Stimulated activated CD4-positive, alpha-beta T cell treated with anti-CD3 and anti-CD28 coated beads, TNF-alpha, amount 100 ng/mL, for 24 hours (primary cell): ENCODE measurements at places on chromosomes 2 and 18.

GRCh38 chr2:109376796-109377495, 236.8 kb downstream of the SEPTIN10 start:
- no peak for DNase-seq

DNA sequence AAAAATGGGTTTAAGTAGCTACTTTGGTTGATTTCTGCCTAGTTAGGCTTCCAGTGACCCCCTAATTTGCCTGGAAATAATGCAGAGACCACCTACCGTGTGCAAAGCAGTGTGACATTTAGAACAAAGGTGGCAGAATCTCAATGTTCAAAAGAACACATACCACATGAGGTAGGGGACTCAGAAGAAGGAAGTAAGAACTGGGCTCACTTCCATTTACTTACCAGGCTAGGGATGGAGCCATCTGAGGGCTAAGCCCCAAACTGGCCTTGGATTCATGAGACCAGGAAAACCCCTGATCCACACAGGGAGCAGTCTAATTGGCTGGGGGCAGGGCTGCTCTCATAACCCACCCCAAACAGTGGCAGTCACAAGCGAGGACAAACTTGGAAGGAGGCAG, 190.7 kb downstream of the NCKAP5 start:
- DNase-seq = no peak

DNA sequence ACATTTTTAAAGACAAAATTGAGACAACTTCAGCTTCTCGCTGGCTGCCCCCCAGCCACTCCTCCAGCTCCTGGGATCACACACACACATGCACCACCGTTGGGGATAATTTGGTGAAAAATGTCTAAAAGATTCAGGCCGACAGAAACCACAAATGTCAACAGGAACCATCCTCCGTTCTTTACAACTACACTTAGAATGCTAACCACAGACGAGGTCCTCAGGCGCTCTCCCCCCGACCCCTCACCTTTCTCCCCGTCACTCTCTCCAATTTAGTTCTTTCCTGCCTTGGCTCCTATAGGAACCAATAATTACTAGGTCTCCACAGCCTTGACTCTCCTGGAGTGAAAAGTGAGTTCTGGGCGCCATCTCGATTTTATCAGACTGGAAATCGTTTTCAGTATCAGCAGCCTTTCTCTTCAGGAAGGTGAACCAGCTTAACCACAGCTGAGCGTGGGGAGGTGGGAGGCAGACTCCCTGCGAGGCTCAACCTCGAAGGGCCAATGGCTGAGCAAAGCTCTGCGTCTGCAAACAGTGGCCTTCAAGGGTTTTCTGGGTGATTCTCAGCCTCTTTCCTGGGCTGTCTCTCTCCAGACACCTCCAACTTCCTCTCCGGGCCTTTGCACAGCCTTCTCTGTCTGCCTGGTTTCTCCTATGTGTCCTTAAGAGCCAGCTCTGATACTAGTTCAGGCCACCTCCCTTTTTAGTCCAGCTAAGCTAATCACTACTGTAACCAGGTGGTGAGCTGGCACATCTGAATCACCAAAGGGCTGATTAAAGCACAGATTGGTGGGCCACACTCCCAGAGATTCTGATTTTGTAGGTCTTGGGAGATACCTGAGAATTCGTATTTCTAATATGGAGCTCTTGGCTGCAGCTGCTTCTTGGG, 115.7 kb upstream of the COPS8 start:
- no peak for DNase-seq

GRCh38 chr2:43610361-43610760, 14.5 kb upstream of the THADA start:
- no peak for DNase-seq

GRCh38 chr2:233363744-233364235, 9.5 kb downstream of the DGKD start:
- no peak for DNase-seq

- no peak for DNase-seq
Observed at GRCh38 chr2:190996338-190996946, 17.5 kb downstream of the STAT1 start.

GRCh38 chr2:236541008-236541562, 28.5 kb upstream of the ACKR3 start:
- no peak for DNase-seq

DNA sequence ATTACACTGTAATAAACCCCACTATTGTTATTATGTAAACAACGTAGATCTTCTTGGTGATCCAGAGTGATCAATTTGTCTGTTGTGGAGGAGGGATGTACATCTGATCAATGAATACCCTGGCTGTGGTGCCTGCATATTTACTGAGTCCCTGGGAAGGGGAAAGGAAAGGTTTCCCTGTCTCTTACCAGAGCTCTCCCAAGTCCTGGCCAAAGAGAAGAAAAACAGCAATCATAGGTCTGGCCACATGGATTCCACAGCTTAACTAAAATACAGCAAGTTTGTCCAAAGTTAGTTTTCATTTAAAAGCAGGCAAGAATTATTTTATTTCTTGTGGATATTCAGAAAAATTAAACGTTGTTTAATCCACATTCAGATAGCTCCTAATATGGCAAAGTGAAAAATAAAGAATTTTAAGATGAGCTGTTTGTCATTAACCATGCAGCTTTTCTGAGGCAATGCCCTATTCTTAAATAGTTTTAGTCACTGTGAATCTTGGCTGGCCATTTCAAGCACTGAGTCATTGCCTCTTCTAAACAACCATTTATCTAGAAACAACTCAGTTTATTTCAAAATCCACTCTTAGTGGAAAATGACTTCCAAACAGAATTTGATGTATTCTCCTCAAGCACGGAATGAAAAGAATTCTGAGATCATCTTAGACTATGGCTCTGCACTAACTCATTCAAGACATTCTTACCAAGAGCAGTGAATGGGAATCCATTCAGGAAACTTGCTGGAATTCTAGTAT, 1004.4 kb upstream of the CDH2 start:
- no peak for DNase-seq

GRCh38 chr2:218230882-218231281, 13.9 kb downstream of the ARPC2 start:
- no peak for DNase-seq

GRCh38 chr2:70851704-70852103, 16.1 kb upstream of the CD207 start:
- peak; percentile 13 for DNase-seq

- DNase-seq = no peak
Observed at GRCh38 chr18:24396082-24396633, 1.5 kb downstream of the OSBPL1A start.

DNA sequence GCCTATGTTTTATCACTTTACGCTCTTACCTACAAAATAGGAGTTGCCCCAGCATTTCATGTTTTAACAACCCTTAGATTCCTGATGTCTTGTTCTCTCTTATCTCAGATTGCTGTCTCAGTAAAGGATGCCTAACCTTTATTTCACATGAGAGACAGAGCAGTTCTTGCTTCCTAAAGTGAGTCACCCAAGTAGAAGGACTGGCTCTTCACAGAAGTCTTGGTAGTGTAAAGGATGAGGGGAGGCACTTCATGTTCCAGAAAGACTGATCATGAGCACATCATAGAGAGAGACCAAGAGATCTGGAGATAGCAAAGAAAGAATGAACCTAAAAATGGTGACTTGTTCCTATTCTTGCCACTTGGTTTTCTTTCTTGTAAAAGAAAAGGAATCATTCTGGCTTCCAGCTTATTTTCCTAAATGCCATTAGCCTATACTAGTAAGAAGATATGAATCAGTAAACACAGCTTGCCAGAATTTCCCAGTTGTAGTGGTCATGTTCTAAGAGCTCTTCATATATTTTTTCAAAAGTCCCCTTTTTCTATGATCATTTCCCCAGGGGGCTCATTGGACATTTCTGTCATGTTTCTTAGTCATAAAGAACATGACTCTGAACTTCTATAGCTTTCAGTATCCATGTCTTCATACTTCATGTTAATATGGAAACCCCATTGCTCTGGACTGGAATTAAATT, 54.9 kb downstream of the MAPRE2 start:
- no peak for DNase-seq

DNA sequence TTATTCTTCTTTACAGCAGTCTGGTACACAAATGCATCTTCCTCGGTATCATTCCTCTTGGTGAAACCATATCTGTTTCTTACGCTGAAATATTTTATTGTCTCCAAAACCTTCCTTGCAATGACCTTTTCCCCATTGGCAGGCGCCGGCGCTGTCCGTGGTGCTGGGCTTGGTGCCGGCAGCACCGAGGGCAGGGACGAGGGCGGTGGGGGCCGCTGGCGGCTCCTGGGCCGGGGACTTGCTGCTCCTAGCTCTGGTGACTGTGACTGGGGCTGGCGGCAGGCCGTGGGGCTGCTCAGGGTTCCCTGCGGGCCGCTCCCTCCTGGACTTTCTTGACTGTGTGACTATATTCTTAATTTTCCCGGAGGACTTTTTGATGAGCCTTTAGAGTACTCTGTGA, 72.5 kb downstream of the GPR39 start:
- no peak for DNase-seq

GRCh38 chr2:60091894-60092293, 461.6 kb downstream of the BCL11A start:
- no peak for DNase-seq

DNA sequence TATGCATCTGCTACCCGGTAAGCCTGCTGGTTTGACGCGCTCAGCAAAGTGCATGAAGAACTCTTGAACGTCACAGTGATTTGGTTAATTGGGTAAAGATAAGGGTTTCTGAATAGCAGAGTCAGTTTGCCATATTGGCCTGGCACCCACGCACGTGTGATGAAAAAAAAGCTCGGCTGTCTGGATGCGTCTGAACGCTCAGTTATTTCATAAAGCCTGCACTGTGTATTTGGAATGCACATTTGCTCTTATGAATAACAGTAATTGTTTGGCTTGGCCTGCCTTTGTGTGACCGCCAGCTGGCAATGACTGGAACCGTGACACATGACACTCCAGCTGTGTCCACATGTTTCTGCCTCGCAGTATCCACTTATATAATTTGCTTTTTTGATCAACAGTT, 129.2 kb upstream of the MEIS1 start:
- DNase-seq = no peak

GRCh38 chr2:42339191-42339912, 21.7 kb downstream of the COX7A2L start:
- no peak for DNase-seq

DNA sequence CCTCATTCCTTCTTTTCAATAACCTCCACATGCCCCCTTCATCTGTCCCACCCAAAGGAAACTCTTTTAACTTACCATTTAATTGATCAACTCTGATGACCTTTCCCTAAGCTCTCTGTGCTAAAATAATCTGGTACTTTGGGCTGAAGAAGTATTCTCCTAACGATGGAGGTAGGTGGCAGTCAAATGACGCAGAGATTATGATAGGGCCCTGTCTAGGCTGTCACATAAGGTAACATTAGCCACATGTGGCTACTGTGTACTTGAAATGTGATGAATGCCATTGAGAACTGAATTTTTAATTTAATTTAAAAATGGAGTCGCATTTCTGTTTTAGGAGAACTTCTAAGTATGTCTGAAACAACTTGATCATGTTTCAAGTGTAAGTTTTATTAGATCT, 140.5 kb upstream of the TNP1 start:
- DNase-seq = no peak

DNA sequence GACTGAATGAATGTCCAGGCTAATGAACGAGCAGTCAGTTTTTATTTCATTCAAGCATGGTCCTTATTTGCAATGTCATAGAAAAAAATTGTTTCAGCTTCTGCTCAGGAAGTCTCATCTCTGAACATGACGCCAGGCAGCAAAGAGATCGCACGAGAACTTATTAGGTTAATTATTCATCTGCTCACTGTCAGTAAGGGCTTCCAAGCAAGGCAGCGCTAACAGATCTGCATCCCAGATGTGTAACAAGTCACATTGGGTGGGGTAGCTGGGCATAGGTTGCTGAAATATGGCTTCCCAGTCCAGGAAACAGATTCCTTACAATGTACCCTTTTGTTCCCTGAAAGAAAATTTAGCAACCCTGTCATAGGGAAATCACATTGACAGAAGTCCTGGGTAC, 63.5 kb downstream of the ANKRD44 start:
- no peak for DNase-seq
